Stimulated activated CD8-positive, alpha-beta memory T cell treated with anti-CD3 and anti-CD28 coated beads, Interleukin-4, amount 100 ng/mL, for 1 hour (primary cell): ENCODE measurements at places on chromosomes 4 and X.

DNA sequence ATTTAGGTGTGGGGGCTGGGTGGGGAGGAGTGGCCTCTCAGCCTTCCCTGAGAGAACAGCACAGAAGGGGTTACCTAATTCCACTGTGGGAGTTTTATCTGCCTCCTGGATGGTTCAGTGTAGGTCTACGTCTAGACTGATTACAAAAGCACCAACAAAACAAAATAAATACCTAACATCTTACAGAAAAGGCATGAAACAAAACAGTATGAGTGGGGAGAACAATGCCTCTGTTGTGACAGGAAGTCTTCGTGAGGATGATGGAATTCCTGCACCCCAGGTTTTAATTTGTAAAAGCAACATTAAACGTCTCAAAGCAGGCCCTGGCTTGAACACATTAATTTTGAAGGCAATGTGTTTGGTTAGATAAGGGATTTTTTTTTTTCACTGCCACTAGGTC, 112.1 kb upstream of the GPC4 start:
- DNase-seq = no peak

DNA sequence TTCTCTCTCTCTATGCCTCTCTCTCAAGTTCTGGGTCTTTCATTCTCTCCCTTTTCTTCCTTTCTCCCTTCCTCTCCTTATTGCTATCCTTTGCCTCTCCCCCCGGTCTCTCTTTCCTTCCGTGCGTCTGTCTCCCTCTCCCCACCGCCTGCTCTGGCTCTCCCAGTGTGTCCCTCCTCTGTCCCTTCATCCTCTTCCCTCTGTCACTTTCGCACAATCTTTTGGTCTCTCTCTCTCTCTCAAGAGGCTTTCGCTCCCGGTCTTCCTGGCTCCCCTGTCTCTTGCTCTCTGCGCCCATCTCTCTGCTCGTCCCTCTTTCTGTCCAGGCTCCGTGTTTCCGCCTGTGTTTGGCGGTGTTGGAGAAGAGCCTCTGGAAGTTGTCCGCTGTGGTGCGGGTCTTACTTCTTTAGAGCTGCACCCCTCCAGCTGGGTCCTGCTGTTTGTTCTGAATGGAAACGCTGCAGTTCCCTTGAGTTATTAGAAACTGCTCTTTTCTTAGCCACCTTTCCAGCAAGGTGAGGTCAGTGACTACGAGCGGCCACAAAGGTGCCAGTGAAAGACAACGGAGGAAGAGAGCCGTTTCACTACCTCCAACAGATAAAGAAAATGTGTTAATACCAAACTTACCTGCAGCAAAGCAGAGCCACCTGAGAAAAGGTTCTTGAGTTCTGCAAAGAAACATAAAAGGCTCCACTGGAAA, 1.1 kb downstream of the BMPR1B start:
- DNase-seq = no peak

GRCh38 chr4:84907145-84907544, 59.3 kb downstream of the WDFY3 start:
- no peak for DNase-seq

DNA sequence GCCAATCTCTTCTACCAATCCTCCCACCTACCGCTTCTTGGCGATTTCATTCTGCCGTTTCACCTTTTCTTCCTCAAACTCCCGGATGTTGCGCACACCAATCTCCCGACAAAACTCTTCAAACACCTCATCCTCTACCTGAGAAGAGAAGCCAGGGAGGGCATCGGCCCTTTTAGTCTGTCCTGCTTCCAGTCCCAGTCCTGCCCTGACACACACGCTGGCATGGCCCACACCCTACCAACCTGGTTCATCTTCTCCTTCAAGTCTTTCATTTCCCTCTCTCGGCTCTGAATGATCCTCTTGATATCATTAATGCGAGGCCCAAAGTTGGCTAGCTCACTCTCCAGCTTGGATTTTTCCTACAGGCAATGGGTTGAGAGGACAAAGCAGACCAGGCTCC, 18.9 kb downstream of the SMC1A start:
- DNase-seq = no peak

- no peak for DNase-seq
Observed at GRCh38 chr4:17475481-17475880, 36.4 kb downstream of the QDPR start.

- DNase-seq = no peak
Observed at GRCh38 chrX:18210470-18210869, 10.2 kb downstream of the BEND2 start.

- DNase-seq = no peak
Observed at GRCh38 chrX:153444333-153445011, 1.4 kb downstream of the TREX2 start.

- no peak for DNase-seq
Observed at GRCh38 chrX:96752781-96753180, 68.1 kb downstream of the DIAPH2 start.

GRCh38 chrX:72054779-72055489, 76.8 kb downstream of the RTL5 start:
- DNase-seq = no peak

- no peak for DNase-seq
Observed at GRCh38 chr4:138446456-138446855, 204.3 kb upstream of the SLC7A11 start.

- no peak for DNase-seq
Observed at GRCh38 chrX:47634871-47635575, 5.3 kb upstream of the CFP start.

GRCh38 chr4:6044805-6045204, 26.6 kb upstream of the C4orf50 start:
- DNase-seq = no peak

DNA sequence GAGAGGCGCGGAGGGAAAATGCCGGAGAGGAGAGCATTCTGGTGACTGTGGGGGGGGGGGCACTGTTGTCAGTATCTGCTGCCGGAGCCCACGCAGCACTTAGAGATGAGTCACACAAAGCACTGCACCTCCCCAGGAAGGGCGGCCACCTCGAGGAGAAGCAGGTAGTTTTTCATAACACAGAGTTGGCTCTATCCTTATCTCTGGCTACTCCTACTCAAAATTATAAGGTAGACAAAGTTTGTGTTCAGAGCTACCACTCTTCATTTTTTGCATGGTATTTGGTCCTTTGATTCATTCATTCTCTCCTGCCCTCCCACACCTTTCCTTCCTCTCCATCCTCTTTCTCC, 76.2 kb upstream of the SCOC start:
- DNase-seq = no peak

DNA sequence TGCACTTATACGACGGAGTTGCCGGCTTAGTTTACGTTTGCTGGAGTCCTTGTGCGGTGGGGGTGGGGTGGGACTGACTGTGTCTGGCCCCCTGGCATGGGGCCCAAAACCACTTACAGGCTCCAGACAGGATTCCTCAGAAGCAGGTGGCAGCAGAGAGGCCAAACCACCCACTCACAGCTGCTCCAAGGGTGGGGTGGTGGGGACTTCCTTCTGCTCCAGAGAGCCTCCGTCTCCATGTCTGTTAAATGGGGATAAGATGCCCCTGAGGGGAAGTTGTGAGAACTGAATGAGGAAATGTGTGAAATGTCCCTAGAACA, 36.7 kb downstream of the PSAPL1 start:
- no peak for DNase-seq

- no peak for DNase-seq
Observed at GRCh38 chr4:183136855-183137254, 37.8 kb downstream of the WWC2 start.

DNA sequence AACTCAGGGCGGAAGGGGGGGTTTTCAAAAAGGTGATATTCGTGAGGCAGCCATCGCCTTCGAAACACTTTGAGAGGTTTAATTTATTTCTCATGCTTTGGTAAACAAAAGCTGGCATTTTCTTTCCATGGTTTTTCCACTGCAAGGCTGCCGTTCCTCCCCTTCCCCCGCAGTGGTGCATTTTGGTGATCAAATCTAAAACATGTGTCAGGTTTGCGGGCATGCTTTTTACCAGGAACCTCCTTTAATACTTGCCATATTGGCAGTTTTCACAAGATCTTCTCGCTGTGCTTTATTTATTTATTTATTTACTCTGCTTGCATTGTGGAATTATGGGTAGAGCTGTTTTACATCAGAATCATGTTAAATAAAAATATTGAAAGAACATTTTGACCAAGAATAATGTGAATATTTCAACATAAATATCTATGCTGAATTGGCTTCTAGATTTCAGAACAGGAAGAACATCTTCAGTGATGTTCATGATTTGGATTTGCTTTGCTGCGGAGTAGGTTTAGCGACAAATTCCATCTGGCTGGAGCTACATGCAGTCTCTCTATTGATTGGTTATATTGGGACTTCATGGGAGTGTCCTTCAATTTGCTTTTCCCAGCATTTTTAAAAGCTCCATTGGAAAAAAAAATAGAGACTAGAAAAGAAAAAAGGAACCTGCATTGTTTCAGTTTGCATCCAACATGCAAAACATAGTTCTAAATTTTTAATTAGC, 54.4 kb downstream of the STOX2 start:
- no peak for DNase-seq

GRCh38 chrX:97189668-97190067, 306.0 kb downstream of the RPA4 start:
- DNase-seq = no peak

DNA sequence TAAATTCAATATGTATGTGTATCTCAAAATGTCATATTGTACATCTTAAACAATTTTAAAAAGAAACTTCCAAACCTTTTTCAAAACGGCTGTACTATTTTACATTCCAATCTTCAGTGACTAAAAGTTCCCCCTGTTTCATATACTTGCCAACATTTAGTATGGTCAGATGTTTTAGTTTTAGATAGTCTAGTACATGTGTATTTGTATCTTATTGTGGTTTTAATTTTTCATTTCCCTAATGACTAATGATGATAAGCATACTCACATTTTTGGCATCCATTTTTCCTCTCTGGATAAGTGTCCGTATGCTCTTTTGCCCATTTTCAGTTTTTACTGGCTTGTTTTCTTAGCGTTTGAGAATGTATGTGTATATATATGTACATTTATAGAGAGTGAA, 212.2 kb upstream of the MAGEB18 start:
- DNase-seq = no peak

GRCh38 chr4:53059871-53060270, 197.8 kb downstream of the RASL11B start:
- DNase-seq = no peak

DNA sequence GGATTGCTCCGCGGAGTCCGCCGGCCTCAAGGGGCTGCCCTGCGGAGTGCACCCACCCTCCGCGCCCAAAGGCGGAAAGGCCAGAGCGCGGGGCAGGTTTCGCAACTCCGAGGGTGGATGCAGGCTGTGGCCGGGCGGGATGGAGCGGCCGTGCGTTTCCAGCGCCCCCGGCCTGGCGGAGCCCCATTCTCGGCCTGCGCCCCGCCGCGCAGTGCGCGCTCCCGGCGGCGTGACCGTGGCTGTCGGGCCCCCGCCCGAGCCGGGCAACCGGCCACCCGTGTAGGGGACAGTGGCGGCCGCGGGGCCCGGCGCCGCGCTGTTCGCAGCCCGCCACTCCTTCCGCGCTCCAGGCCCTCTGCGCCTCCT, 331 bp downstream of the SETD7 start:
- no peak for DNase-seq

- DNase-seq = no peak
Observed at GRCh38 chr4:184384056-184384809, 90.1 kb downstream of the IRF2 start.

GRCh38 chrX:136827026-136827425, 46.3 kb upstream of the ARHGEF6 start:
- no peak for DNase-seq

- DNase-seq = no peak
Observed at GRCh38 chr4:166924424-166924823, 309.9 kb downstream of the SPOCK3 start.

DNA sequence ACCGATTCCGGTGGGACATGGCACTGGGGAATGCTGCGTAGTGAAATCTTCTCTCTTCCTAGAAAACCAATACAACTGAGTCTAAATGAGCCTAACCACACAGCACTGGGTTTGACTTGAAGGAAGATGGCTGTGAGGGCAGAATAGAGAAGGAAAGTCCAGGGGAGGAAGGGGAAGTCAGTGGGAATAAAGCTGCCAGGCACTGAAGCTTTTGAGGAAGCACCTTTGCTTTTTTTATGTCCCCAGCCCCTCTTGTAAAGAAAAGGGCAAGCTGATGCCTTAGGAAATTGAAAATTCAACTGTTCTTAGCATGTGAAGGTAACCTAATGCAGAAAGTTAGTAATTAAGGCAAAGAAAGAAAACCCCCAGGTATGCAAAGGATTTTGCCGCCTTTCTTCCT, 20.6 kb downstream of the MED28 start:
- no peak for DNase-seq

DNA sequence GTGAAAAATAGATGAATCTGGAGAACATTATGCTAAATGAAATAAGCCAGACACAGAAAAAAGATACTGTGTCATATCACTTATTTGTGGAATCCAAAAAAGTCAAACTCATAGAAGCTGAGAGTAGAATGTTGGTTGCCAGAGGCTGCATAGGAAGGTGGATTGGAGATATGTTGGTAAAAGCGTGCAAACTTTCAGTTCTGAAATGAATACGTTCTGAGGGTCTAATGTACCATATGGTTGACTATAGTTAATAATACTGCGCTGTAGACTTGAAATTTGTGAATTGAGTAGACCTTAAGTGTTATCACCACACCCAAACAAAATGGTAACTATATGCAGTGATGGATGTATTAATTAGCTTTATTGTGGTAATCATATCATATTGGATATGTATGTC, 45.0 kb upstream of the UPRT start:
- no peak for DNase-seq

- DNase-seq = no peak
Observed at GRCh38 chrX:21943460-21944135, 3.1 kb downstream of the SMS start.

DNA sequence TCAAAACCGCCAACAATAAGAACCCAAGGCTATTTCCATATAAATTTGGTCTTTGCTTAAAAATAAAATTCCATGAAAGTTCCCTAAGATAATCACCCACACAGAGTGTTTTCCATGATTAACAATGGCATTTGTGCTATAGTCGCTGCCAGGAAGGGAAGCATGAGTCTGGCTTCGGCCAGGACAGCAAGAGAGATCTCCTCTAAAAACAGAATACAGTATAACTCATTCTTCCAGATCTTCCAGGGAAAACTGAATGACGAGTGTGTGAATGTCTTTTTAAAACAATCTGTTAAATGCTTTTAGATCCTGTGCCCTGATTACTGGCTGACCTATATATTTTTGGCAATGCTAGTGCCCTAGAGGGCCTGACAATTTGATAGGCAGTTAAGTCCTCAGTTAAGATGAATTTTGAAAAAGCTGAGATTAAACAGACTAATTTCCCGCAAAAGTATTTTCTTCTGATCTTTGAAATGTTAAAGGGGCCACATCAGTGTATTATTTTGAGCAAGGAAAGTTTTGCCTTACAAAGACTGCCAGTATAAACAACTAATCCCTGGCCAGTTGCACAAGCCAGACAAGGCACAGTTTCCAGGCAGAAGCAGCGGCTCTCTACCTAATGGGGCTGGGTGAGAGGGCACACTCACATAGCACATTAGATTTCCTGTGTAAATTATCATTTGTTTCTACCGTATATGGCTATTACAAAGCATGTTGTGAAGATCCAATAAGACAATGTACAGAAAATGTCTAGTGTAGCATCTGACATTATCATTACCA, 127.3 kb downstream of the DCHS2 start:
- no peak for DNase-seq

- no peak for DNase-seq
Observed at GRCh38 chr4:6957148-6957520, 47.5 kb downstream of the TBC1D14 start.

GRCh38 chr4:84631573-84631972, 48.6 kb downstream of the CDS1 start:
- DNase-seq = no peak
